Right lobe of liver (tissue), 6 donors: ENCODE measurements at places on chromosomes 3 and 15.

DNA sequence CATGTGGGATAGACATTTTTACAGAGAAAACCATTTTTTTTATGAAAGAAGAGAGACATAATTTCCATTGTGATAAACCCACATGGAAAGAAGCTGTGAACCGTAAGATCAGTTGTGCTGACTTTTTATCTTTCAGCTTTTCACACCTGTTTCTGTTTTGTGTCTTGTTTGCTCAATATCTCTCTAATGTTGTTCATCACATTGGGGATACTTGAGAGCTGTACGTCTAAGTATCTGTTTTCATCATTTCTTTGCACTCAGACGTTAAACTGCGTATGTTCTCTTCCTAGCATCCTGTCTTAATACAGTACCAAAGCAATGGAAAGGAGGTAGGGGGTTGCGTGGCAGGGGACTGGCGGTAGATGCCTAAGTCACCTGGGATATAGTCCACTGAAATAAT is 449.0 kb downstream of the NAALADL2 start:
- DNase-seq = no peak

DNA sequence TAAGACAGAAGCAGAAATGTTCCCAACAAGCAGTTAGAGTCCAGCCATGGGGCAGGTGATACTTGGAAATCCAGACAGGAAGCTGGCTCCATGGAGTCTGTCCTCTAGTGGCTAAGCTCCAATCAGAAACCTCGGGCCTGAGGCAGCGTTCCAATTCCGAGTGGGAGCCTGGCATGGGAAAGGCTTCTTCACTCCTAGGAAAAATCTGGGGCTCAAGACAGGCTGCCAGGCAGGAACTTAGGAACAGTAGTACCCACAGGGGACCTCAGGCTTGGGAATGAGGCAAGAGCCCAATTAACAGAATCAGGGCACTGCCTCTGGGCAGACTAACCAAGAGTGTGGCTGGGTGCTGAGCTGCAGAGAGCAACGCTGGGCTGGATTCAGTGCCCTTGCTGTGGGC is 6.2 kb upstream of the ATP13A4 start:
- no peak for DNase-seq

- DNase-seq = no peak
Measured at GRCh38 chr15:51121118-51121517, 26.4 kb upstream of the TNFAIP8L3 start.

GRCh38 chr3:153026026-153026425 is 136.0 kb upstream of the RAP2B start:
- DNase-seq = no peak
